ENCODE measurements at places on chromosomes 5 and 9. TPM values are rescaled to one million over a fixed set of nuclear protein-coding genes. Genes with fewer than 3 reads are reported as not detected.

The INSL4 gene
- total RNA-seq: not detected

The SPINK4 gene
- total RNA-seq: not detected

The SELENOP gene
- total RNA-seq: 171 TPM

The FYB1 gene
- total RNA-seq: under 0.01 TPM

The LCN15 gene
- total RNA-seq: not detected

The PCSK1 gene
- 0.88 TPM for total RNA-seq

The TRPM3 gene
- total RNA-seq: 1.2 TPM

The SUSD1 gene
- 13.3 TPM for total RNA-seq

GRCh38 chr5:67515762-67516161 lies 319.2 kb upstream of the CD180 start:
- no peak for DNase-seq

GRCh38 chr5:171494452-171495121 lies 75.1 kb downstream of the FGF18 start:
- peak; percentile 86 for DNase-seq

GRCh38 chr5:126435714-126436113 lies 12.5 kb downstream of the GRAMD2B start:
- DNase-seq: no peak

DNA sequence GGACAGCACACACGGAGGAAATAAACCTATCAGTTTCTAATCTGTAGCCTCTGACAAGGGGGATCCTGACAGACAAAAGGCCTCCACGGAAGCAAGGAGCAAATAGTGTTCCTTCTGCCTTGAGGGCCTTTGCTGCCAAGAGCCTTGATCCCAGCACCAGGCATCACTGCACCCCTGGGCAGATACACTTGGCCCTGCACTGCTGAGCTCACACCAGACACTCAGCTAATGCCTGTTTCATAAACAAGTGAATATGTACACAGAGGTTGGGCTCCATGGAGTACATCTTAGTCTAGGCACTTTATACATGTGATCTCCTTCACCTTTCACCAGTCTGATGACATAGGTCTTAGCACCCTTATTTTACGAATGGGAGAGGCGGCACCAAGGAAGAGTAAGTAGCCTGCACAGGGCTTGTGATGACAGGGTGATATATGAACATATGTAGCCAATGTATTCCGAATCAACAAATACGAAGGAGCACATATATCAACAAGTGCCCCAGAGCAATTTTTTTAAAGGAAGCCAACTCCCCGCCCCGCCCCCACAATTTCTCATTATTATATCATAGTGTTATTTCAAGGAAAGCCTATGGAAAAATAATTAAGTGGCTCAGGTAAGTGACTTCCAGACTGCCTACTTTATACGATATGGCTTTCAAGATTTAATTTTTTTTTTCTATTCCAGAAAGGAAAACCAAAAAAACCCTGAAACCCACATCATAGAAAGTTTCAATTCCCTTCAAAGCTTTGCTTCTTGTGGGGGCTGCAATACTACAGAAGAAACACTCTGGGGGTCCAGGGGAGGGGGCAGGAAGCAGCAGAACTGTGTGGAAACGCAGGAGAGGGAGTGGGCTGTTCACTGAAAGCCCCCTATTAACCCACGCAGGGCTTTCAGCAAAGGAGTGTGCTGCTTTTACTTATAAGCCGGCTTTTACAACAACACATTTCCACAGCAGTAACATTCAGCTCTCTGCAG lies 32.0 kb downstream of the CDC14B start:
- no peak for DNase-seq

DNA sequence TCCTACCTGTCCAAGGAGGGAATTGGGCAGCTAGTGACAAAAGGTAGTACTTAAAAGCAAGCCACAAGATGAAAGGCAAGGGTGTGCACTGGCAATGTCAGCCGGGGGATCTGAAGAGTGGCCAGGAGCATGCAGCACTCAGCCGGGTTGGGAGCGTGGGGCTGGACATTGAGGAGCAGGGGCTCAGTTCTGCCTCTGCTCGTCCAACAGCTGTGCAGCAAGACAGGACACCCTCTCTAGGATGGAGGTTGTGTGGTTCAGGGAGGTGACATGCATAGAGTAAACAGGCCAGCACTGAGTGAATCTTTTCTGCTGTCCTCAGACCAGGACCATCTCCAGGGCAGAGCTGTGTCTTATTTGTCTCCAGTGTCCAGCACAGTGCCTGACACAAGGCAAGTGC lies 235.3 kb downstream of the CRB2 start:
- DNase-seq: no peak

DNA sequence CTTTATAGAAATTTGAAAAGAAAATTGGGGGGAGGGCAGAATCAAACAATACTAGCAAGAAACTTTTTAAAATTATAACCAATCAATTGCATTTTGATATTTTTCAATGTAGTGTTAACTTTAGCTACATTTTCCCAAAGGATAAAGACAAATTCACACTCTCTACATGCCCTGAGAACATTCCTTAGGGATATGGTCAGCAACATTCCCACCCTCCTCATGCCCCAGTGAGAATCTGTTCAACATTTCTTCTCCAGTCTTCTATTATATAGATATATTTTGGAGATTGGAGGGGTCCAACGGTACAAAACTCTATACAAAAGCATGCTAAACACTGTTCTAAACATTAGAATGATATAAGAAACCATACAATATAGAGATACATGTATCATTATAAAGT lies 11.6 kb upstream of the PRR16 start:
- DNase-seq: no peak

DNA sequence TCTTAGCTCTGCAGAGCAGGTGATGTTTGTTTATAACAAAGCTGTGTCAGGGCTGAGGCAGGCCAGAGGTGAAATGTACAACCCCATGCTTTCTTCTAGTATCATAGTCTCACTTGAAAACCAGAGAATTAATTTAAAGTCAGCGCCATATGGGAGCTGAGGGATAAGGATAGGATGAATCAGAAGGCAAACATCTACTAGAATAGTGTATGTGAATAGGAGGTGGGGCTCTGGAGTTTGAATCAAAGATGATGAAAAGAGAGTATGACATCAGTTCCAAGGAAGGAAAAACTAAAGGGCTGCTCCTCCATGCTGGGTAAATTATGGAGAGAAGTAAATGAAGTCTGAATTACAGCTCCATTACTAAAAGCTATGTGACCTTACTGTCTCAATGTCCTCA lies 441.5 kb downstream of the RASEF start:
- DNase-seq: peak; percentile 30

- DNase-seq: no peak
Observed at GRCh38 chr5:43045236-43045635, 5.1 kb upstream of the ANXA2R start.

- no peak for DNase-seq
Observed at GRCh38 chr9:136385015-136385414, 11.5 kb upstream of the CARD9 start.

DNA sequence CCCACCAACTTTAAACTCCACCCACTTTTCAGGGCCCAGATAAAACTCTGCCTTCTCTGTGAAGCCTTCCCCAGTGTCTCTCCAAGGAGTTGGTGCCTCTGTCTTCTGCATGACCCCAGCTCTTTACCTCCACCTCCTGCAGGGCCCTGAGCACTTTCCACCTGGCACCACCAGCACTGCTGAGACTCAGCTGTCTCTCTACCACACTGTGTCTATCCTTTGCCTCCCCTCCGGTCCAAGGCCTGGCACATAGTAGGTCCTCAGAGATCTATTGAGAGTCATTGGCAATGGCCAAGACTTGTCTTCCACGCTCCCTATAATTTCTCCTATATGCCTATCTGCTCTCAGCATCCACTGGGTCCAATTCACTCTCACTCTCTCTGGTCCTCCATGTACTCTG lies 12.9 kb upstream of the GABBR2 start:
- no peak for DNase-seq

- peak; percentile 86 for DNase-seq
Observed at GRCh38 chr9:104907278-104907951, 20.5 kb downstream of the ABCA1 start.

- no peak for DNase-seq
Observed at GRCh38 chr5:95923918-95924544, 37.6 kb downstream of the ELL2 start.

All from osteoblast (primary cell).